ENCODE measurements at places on chromosomes 6 and 20. TPM values are rescaled to one million over a fixed set of nuclear protein-coding genes. Genes with fewer than 3 reads are reported as not detected.

DNA sequence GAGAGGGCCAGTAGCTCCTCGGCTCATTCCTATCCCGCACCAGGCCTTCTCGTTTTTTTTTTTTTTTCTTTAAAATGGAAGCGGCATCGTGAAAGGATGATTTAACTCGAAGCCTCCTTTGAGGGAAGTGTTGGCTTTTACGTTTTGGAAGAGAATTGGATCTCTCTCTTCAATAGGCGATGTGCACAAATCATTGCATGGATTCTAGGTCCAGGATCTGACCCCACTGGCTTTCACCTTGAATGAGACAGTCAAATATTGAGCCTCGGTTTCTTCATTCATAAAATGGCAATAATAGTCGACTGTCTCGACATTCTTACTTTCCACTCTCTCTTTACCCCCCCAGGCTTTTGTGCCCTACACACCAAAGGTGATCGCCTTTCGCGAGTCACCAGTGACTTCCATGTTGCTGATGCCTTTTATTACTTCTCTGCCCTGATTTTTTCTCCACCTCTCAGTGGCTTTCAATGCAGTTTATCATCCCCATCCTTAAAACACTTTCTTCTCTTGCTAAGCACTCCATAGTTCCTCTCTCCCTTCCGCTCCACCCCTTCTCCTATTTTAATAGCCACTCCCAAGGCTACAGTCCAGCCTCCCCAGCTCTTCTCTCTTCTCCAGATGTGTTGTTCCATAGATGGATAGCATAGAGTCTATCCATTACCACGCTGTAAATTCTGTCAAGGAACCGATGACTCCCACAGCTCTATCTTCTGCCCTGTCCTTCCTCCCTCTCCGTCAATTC lies 473 bp upstream of the DTNBP1 start:
- DNase-seq, result no peak
- peaks cover 3% of the 10 kb centered on the region for H3K36me3 ChIP-seq
- H3K27me3 ChIP-seq, result no peaks in the 10 kb centered on the region
- H3K27ac ChIP-seq, result no peak overlapping the region

The CITED2 gene
- polyA plus RNA-seq, result 107 TPM

GRCh38 chr6:111837641-111838500 lies 35.4 kb downstream of the FYN start:
- peaks cover 1% of the 10 kb centered on the region for H3K4me1 ChIP-seq
- no peak overlapping the region for H3K4me3 ChIP-seq
- no peaks in the 10 kb centered on the region for H3K27me3 ChIP-seq
- no peak overlapping the region for H3K27ac ChIP-seq

- H3K4me1 ChIP-seq, result no peaks in the 10 kb centered on the region
- H3K36me3 ChIP-seq, result no peaks in the 10 kb centered on the region
- H3K27ac ChIP-seq, result no peak overlapping the region
- no peak for DNase-seq
- peaks cover 10% of the 10 kb centered on the region for H3K27me3 ChIP-seq
- H3K4me3 ChIP-seq, result no peak overlapping the region
Measured at GRCh38 chr6:90403489-90404381, 107.1 kb upstream of the BACH2 start.

The KCNK16 gene
- polyA plus RNA-seq, result 8.1 TPM

- H3K27me3 ChIP-seq, result no peaks in the 10 kb centered on the region
- no peaks in the 10 kb centered on the region for H3K36me3 ChIP-seq
- H3K4me1 ChIP-seq, result peaks cover 18% of the 10 kb centered on the region
- DNase-seq, result no peak
Measured at GRCh38 chr6:6986344-6986743, 121.4 kb upstream of the RREB1 start.

DNA sequence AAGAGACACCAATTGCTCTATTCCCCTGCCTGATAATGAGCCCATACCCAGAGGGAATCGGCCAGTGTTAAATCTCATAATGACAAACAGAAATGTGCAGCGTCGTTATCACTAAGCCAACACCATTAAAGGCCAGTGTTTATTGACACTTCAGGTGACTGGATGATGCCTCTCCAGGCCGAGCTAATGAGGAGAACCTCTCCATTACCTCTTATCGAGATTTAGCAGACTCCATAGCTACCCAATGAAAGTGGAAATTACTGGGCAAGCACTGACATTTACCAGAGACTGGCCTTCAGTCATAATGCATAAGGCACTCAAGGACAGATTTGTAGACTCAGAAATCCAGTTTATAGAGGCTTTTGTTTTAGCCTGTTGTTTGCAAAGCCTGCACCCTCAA lies 669.5 kb downstream of the MAFB start:
- no peak overlapping the region for H3K27ac ChIP-seq
- H3K4me3 ChIP-seq, result no peak overlapping the region
- H3K4me1 ChIP-seq, result no peaks in the 10 kb centered on the region
- H3K36me3 ChIP-seq, result no peaks in the 10 kb centered on the region
- no peaks in the 10 kb centered on the region for H3K27me3 ChIP-seq
- no peak for DNase-seq

- no peaks in the 10 kb centered on the region for H3K36me3 ChIP-seq
- no peaks in the 10 kb centered on the region for H3K27me3 ChIP-seq
- DNase-seq, result peak; percentile 30
- H3K4me1 ChIP-seq, result no peaks in the 10 kb centered on the region
- H3K4me3 ChIP-seq, result no peak overlapping the region
- no peak overlapping the region for H3K27ac ChIP-seq
Measured at GRCh38 chr6:15132854-15133670, 112.8 kb upstream of the JARID2 start.

The POU3F2 gene
- 0.06 TPM for polyA plus RNA-seq

The SLC4A11 gene
- polyA plus RNA-seq, result 0.36 TPM

- H3K36me3 ChIP-seq, result no peaks in the 10 kb centered on the region
- H3K27ac ChIP-seq, result no peak overlapping the region
- no peak for DNase-seq
- H3K27me3 ChIP-seq, result peaks cover 4% of the 10 kb centered on the region
- no peaks in the 10 kb centered on the region for H3K4me1 ChIP-seq
- H3K4me3 ChIP-seq, result no peak overlapping the region
Measured at GRCh38 chr20:22688485-22688884, 104.1 kb upstream of the FOXA2 start.

DNA sequence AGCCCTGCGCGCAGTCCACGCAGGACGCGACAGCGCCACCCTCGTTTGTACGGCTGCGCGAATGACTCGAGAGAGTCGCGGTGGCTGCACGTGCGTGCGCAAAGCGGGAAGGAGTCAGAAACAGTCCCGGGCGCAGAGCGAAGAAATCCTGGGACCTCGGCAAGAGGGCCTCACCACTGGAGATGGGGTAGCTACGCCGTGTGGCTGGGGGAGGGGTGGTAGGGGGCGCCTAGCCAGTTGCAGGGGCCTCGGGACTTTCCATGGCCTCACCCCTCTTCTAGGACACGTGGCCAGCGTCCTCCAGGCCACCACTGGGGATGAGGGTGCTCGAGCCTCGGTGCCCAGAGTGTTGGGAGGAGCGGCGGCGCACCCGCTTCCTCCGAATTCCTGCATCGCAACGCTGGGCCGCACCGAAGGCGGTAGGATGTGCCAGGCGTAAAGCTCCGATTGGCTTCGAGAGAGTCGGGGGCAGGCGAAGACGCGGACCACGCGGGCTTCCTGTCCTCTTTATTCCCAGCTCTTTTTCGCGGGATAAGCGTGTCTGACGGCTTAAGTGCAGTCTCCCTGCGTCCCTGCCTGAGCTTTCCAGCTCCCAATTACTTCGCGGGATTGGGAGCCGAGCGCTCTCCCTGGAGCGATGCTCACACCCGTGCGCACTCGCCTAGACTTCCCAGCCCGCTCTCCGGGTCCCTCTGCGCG lies 38.7 kb downstream of the NCR2 start:
- peaks cover 96% of the 10 kb centered on the region for H3K27me3 ChIP-seq
- H3K4me3 ChIP-seq, result no peak overlapping the region
- DNase-seq, result no peak
- H3K36me3 ChIP-seq, result no peaks in the 10 kb centered on the region

GRCh38 chr6:132300323-132300949 lies 100.8 kb downstream of the MOXD1 start:
- DNase-seq, result peak; percentile 21
- H3K27me3 ChIP-seq, result no peaks in the 10 kb centered on the region
- no peaks in the 10 kb centered on the region for H3K4me1 ChIP-seq
- no peaks in the 10 kb centered on the region for H3K36me3 ChIP-seq
- no peak overlapping the region for H3K27ac ChIP-seq
- no peak overlapping the region for H3K4me3 ChIP-seq

DNA sequence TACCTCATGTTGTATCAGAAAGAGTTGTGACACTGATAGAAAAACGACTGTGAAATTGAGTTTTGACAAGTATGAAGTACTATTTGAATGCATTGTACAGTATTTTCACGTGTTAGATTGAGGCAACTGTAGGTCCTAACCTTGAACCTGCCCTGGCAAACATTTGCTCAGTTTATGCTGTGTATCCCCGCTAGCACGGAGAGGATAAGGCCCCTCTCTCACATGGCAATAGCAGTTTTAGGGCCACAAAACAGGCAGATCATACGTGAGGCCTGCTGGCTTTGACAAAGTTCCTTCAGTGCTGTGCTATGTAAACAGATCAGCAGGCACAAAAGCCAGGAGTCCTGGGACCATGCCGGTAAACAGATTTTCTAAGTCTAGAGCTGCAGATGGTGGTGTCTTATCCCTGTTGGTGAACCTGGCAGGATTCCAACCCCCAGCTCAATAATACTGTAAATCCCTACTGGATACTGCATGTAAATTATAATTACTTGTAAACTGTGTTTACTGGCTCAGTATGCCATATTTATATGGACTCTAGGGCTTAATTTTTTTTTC lies 23.8 kb upstream of the FAM217A start:
- no peaks in the 10 kb centered on the region for H3K27me3 ChIP-seq
- peak; percentile 49 for DNase-seq
- no peaks in the 10 kb centered on the region for H3K4me1 ChIP-seq
- no peak overlapping the region for H3K4me3 ChIP-seq
- H3K36me3 ChIP-seq, result no peaks in the 10 kb centered on the region

- peaks cover 71% of the 10 kb centered on the region for H3K36me3 ChIP-seq
- no peak for DNase-seq
- H3K4me3 ChIP-seq, result no peak overlapping the region
- no peaks in the 10 kb centered on the region for H3K4me1 ChIP-seq
- H3K27ac ChIP-seq, result no peak overlapping the region
Measured at GRCh38 chr6:3724451-3725144, 26.9 kb downstream of the PXDC1 start.

DNA sequence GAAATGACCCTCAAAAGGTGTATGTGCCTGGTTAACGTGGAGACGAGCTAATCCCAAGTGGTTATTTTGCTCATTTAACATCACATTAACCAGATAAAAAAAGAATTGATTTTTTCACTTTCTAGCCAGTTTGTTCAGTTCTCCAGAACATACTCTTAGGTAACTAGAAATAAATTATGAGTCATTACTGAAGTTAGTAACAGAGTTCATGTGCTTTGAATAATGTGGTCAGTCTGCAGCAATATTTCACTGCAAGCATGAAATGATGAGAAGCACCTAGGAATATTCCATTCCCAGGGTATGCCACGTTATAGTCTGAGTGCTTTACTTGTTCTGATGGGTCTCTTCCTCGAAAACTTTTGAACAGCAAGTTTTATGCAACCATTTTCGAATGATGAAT lies 138.3 kb upstream of the INSM1 start:
- no peak for DNase-seq
- H3K4me1 ChIP-seq, result no peaks in the 10 kb centered on the region
- no peak overlapping the region for H3K4me3 ChIP-seq
- no peaks in the 10 kb centered on the region for H3K36me3 ChIP-seq

GRCh38 chr6:23267651-23268050 lies 698.3 kb downstream of the HDGFL1 start:
- no peaks in the 10 kb centered on the region for H3K27me3 ChIP-seq
- H3K27ac ChIP-seq, result no peak overlapping the region
- no peaks in the 10 kb centered on the region for H3K4me1 ChIP-seq
- no peak for DNase-seq

The PGBD1 gene
- polyA plus RNA-seq, result 5.0 TPM

The ADGB gene
- polyA plus RNA-seq, result 0.06 TPM

DNA sequence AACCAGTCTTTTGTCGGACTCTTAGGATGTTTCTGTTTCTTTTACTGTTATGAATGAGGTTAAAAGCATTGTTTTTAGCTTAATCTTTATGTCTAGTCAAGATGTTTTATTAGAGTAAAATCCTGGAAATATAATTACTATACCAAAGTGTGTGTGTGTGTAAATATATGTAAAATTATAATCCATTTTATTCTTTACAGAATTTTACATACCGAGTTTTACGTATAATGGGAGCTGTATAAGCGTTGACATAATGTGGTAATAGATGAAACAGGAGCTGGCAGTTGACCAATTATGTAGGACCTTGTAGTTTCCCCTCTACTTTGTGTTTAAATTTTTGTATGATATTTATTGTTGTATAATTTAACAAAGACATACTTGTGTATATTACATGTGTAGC lies 16.7 kb downstream of the MAP3K4 start:
- no peak for DNase-seq
- no peak overlapping the region for H3K4me3 ChIP-seq
- H3K36me3 ChIP-seq, result no peaks in the 10 kb centered on the region
- no peak overlapping the region for H3K27ac ChIP-seq
- no peaks in the 10 kb centered on the region for H3K4me1 ChIP-seq
- H3K27me3 ChIP-seq, result no peaks in the 10 kb centered on the region

The KIAA0408 gene
- 11.2 TPM for polyA plus RNA-seq

GRCh38 chr20:35617397-35618262 lies 2.0 kb downstream of the SPAG4 start:
- peaks cover 24% of the 10 kb centered on the region for H3K27me3 ChIP-seq
- H3K4me1 ChIP-seq, result peaks cover 23% of the 10 kb centered on the region
- no peaks in the 10 kb centered on the region for H3K36me3 ChIP-seq
- peak overlapping the region; percentile 29 for H3K4me3 ChIP-seq
- H3K27ac ChIP-seq, result no peak overlapping the region
- no peak for DNase-seq

Data from large intestine (tissue), 12 donors.